ENCODE measurements at places on chromosomes 11 and 22.

- DNase-seq: no peak
These were observed 3.3 kb downstream of the TMEM109 start for GRCh38 chr11:60917267-60917666.

- no peak for DNase-seq
These were observed 33.0 kb downstream of the ATXN10 start for GRCh38 chr22:45704648-45705047.

DNA sequence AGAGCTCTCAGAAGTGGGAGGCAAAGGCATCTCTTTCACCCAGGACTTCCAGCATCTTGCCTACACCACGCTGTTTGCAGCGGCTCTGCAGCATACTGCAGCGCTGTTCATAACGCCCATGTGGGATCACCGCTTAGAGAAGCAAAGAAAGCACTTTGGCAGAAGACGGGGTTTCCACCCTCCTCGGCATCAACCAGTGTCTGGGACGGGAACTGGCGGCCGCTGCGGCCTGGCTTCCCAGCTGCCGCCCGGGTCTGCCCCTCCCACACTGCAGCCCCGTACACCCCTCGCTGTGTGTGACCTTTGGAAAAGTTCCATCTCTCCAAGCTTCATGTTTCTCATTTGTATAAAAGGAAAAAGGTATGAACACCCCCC, 545 bp upstream of the TIRAP start:
- DNase-seq: no peak

- DNase-seq: no peak
These were observed 14.3 kb upstream of the ARFGAP3 start for GRCh38 chr22:42871146-42872050.

DNA sequence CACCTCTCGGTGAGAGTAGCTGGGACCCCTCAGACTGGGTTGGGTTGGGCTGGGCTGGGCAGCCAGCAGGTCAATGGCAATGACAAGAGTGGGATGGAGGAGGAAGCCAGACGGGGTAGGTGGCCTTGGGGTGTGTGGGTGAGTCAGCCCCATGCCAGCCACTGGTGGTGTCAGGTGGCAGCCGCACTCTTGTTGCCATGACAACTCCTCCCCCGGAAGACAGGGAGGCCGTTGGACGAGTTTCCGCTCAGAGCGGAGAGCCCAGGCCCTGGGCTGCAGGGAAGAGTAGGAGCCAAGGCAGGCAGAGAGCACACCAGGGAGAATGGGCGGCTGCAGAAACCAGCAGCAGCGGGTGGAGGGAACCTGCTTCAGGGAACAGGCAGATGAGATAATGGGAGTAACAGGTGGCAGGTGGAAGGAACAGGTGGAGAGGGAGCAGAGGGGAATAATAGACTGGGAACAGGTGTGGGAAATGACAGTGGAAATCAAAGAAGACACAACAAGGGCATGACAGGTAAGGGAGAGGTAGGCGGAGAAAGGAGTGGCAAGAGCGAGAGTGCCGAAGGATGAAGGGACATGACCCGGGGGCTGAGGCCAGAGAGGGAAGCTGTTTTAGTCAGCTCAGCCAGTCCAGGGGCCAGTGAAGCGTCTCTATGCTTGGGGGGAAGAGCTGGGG, 8.7 kb downstream of the SPTBN2 start:
- no peak for DNase-seq

- DNase-seq: peak; percentile 19
These were observed 56.3 kb upstream of the YPEL1 start for GRCh38 chr22:21791635-21792625.

GRCh38 chr22:44378380-44378779, 65.6 kb upstream of the SHISAL1 start:
- DNase-seq: no peak

GRCh38 chr22:19821523-19822300, 33.0 kb downstream of the GNB1L start:
- DNase-seq: no peak

DNA sequence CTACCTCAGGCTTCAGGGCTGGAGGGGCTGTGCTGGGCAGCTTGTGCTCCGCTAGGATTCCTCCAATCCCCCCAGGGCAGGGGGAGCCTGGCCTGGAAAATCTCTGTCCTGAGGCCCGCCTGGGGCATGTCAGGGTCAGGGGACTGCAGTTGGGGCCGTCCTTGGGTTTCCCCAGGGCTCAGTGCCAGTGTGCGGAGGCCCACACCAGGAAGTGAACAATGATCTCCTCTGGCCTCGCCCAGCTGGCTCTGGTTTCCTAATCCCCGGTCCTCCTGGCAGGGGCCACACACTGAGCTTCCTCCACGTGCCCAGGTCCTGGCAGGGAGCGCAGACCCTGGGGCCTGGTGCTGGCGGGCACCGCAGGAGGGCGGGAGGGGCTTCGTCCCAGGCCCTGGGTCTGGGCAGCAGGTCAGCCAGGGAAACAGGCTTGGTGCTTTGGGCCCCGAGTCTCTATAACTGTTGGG, 1.4 kb upstream of the MUC2 start:
- DNase-seq: no peak

DNA sequence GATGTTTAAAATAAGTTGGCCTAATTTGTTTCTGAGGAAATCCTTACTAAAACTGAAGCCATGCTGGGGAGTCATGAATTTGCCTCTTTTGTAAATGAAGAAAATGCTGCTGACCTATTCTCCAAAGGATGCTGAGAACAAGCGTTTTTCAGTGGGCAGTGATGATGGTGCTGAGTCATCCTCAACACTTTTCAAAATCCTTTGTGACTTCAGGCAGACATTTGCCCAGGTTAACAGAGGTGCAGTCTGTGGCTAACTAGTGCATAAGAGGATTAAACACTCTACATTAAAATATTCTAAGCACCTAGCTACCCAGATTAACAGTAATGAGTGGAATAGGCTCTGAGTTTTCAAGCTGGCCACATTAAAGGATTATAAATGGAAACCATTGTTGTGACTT, 509.0 kb downstream of the DLG2 start:
- DNase-seq: no peak

DNA sequence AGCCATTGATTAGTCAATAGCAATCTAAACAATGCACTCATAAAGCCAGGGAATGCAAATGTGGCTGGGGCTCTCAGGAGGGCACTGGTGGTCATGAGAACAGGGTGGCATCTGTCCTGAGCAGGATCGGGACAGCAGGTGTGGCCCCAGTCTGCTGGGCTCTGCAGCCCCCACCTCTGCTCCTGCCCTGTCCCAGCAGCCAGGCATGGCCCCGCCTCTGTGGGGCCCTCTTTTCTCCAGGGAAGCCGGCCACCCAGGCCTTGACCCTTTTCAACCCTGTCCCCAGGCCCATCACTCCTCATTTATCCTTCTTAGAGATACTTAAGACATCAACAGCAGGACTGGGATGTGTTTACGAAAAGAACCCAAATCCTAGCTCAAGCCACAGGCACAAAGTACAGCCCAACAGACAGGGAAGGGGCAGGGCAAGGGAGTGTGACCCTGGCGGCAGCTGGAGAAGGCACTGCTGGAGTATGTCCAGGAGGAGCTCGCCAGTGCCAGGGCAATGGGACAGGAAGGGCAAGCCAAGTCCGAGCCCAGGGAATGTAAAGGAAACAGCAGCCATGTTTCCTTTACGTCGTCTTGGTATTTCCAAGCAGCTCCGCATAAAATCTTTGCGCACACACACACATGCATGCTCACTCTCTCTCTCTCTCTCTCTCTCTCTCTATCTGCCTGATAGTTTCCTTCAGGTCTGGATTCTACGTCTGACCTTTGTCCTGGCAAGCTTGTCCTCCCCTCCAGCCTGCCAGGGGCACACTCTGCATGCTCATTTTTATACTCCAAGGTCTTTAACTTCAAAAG, 59.9 kb downstream of the DGCR2 start:
- DNase-seq: no peak

DNA sequence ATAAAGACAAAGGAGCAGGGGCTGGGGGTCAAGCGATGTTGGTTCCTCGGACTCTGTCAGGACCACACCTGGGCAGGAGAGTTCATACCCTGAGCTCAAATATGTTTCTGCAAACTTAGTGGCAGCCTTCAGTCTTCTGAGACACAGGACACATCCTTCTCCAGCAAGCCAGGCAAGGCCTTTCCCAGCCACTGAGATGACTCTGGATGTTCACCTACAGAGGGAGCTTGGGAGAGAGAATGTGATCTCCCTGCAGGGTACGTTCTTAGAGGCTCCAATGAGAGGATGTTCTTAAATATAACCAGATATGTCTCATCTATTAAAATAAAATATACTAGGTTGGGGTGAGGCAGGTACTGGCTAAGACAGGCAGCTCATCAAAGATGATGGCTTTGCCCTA, 461.5 kb downstream of the OPCML start:
- DNase-seq: no peak

DNA sequence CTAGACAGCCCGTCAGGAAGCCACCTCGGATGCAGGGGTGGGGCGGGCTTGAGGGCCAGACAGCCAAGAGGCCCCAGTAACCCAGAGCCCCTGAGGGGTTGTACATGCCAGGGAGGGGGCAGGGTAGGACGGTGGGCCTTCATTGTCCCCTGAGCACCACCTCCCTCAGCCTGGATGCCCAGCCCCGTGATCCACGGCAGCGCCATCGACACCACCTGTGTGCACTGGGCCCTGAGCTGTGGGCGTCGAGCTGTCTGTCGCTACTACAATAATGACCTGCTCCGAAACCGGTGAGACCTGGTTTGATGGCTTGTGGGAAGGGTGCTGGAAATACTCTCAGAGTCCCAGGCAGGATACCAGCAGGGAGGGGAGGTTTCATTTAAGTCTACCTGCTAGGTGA, 37.4 kb upstream of the TPBGL start:
- DNase-seq: no peak

DNA sequence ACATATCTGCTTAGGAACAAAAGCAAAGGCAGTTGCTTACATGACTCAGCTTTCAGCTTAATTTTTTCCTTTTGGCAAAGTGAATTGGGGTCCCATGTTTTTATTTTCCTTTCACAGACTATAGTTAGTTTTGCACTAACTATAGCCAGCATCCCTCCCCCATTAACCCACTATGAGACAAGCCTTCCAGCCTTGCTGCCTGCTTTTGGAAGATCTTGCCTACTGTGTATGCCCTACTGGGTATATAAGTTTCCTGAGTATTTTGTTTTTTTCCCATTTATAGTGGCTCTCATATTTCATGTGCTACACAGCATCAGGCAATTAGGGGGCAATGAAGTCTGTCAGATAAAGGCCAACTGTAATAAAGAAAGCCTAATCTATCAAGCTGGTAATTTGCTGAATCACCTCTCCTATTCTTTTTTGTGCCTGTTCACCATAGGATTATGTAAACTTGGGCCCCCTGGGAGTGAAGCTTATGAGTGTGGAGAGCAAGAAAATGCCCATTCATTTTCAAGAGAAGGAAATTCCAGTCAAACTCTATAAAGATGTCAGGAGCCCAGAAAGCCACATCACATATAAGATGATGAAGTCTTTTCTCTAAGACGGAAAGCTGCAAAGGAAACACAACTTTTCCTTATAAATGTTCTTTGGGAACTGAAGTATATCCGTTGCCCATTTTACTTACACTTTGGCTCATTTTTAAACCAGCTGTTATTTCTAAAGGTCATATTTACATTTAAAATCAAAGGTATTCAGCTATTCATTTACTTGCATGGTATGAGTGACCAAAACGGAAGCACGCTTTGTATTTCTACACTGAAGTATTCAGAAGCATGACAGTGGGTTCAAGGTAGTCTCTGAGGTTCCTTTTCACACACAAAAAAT, 64.0 kb downstream of the CCDC83 start:
- no peak for DNase-seq

GRCh38 chr11:119538753-119539152, 115.8 kb upstream of the THY1 start:
- DNase-seq: no peak

GRCh38 chr11:116792869-116793771, 1.4 kb upstream of the APOA5 start:
- no peak for DNase-seq

GRCh38 chr22:33975841-33976240, 55.6 kb upstream of the LARGE1 start:
- no peak for DNase-seq

DNA sequence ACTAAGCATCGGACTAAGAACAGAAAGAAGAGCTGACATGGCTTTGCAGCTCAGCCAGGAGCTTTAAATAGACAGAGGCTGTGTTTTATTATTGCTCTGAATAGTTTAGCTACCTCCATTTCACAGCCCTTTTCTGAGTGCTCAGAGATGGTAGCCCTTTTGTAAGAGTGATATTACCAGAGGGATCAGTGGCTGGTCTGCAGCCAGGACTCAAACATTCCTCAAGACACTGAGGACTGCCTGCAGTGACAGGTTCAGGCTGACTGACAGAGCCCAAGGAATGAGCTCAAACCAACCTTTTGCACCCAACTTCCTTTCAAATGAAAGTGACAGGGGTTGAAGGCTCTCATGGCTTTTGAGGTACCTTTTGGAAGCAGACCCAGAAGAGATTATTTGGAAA, 189.0 kb downstream of the DDX10 start:
- no peak for DNase-seq

DNA sequence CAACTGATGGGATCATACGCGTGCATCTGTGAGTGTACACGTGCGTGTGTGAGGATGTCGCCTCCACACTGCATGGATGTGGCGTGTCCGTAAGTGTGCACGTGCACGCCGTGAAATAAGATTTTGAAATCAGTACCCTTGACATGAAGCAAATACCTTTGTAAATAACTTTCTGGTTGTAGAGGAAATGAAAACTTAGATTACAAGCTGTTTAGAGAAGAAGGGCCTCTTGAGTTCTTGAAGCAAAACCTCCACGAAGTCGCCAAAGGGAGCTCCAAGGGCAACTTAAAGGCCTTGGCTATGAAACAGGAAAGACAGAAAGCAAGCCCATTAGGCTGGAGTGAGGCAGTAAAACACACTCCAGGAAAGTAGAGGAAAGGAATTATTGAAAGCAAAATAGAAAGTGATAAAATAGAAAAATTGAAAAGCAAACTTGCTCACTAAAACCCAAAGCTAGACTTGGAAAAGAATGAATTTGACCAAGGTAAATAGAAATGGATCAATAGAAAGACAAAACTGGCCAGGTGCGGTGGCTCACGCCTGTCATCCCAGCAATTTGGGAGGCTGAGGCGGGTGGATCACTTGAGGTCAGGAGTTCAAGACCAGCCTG, 29.7 kb upstream of the TOLLIP start:
- DNase-seq: no peak

- DNase-seq: peak; percentile 52
These were observed 85.5 kb downstream of the ST3GAL4 start for GRCh38 chr11:126440792-126441514.

- DNase-seq: no peak
These were observed 12.3 kb upstream of the NRGN start for GRCh38 chr11:124727474-124727873.

GRCh38 chr22:48083502-48083901, 1321.1 kb downstream of the TBC1D22A start:
- no peak for DNase-seq

- DNase-seq: peak; percentile 17
These were observed 1.0 kb upstream of the ZNF143 start for GRCh38 chr11:9459667-9460321.

- no peak for DNase-seq
These were observed 80.6 kb upstream of the TIMP3 start for GRCh38 chr22:32720924-32721323.

- DNase-seq: no peak
These were observed 16.5 kb upstream of the MALAT1 start for GRCh38 chr11:65482306-65482850.
